ENCODE measurements at places on chromosomes 7 and 10.

DNA sequence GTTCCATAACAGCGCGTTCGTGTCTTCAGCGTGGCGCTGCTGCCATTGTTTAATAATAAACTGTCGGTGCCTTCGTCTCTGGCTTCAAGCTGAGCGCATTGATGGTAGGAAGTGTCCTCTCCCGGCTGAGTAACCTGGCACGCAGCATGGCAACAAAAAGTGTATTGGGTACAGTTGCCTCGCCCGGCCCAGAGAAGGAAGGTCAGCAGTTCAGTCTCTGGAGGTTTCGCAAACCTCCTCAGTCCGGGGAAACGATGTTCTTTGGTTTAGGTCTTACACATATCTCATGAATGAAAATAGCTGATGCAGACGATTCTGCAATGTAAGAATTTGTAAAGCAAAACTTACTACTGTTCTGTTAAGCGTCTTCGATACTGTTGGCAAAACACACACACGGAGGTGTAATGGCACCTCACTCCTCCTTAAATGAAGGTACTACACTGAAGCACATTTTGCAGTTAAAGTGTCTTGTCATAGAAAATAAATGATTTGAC, 739 bp upstream of the CCDC186 start:
- no peak for DNase-seq

- DNase-seq = no peak
Measured at GRCh38 chr7:113774182-113774807, 144.5 kb downstream of the PPP1R3A start.

- DNase-seq = no peak
Measured at GRCh38 chr7:387132-388022, 97.4 kb downstream of the FOXL3 start.

DNA sequence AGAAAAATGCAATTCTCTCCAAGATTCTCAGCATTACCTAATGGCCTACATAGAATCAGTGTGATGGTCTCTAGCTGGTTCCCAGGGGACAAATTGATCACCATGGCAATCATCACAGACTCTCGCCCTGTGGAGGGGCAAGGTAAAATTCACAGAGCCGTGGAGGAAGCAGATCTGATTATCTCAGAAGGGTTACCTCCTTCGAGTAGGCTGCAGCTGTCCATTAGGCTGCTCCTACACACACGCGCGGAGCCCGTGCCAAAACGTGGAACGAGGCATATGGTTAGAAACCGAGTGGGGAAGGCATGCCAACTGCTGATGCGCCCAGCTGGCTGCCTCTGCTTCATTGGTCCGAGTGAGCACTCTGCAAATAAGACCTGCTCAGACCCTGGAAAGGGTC, 52.8 kb upstream of the PTER start:
- DNase-seq = no peak

DNA sequence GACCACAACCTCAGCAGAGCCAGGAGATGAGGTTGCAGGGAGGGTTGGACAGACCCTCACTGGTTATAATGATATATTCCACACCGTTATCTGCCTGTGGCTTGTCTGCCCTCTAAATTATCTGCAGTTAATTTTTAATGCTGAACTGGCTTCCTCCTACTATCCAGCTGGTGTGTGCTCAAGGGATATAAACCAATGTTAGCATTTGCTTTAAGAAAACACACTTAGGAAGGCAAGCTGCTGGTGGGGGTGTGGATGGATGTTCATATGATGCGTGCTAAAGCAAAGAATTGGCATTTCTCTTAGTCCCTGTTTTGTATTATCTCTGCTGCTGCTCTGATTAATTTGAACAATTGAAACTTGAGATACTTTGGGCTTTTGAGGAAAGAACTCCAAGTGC, 132.2 kb upstream of the NPVF start:
- no peak for DNase-seq

DNA sequence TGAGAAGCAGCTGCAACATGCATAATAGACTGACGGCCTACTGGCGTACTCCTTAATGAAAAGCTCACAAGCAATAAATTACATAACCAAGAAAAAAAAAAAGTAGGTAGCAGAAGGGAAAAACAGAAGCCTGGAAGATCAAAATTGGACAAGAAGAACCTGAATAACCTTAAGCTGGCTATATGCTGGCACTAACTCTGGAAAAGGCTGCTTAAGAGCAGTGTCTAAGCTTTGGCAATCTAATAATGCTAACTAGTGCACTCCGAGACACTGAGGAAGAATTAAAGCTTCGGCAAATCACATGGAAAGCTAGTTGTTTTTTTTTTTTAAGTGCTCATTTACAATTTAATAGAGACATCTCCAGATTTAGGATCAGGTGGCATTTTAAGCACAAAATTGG, 441.9 kb downstream of the PARD3 start:
- DNase-seq = no peak

- DNase-seq = no peak
Measured at GRCh38 chr10:85874208-85874607, 492.4 kb downstream of the GRID1 start.

DNA sequence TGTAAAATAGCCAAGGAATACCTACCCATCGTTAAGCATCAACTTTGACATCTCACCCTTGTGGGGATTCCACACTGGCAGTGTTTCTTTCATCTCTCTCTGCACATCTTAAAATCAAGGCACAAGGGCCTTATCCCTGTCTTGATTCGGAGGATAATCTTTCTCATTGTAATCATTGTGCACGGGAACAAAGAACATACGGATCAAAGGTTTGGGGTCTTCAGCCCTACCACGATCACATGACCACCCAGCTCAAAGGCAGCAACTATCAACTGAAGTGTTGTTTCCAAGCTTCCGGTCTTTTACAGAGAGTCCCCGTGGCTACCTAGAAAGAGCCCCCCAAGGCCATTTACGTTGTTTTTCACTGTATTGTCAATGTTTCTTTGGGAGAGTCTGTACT, 11.9 kb downstream of the FGFBP3 start:
- no peak for DNase-seq

- no peak for DNase-seq
Measured at GRCh38 chr10:70651661-70652060, 20.6 kb upstream of the ADAMTS14 start.

DNA sequence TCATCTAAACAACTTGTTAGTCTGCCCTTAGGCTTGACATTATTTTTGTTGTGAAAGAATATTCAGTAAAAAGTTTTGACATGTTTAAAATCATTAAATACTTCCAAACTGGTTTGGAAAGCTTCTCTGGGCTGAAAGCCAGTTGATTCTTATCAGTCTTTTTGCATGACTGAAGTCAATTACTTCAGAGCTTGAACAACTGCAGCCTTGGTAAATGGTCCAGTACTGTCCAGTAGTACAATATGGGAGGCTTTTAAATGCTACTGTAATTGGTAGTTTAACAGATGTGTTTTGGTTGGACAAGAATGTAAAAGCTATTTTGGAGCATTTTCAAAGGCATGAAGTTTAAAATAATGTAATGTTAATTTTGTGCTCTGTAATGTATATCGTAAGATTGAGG, 103.4 kb downstream of the SDK1 start:
- DNase-seq = no peak

DNA sequence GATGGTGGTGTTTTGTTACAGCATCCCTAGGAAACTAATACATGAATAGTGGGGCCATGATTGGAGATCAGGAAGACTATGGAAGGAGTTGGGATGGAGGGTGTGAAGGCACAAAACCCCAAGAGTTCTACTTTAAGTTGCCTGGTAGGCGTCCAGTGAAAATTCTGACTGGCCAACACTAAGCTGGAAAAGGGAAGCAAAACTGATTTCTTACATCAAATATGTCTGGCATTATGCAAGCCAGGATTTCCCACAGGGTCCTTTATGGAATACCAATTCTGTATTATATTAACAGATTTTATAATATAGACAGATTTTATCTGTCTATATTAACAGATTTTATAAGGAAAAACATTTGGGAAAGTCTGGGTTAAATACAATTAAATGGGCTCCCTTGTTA, 16.2 kb downstream of the CPVL start:
- DNase-seq = no peak

DNA sequence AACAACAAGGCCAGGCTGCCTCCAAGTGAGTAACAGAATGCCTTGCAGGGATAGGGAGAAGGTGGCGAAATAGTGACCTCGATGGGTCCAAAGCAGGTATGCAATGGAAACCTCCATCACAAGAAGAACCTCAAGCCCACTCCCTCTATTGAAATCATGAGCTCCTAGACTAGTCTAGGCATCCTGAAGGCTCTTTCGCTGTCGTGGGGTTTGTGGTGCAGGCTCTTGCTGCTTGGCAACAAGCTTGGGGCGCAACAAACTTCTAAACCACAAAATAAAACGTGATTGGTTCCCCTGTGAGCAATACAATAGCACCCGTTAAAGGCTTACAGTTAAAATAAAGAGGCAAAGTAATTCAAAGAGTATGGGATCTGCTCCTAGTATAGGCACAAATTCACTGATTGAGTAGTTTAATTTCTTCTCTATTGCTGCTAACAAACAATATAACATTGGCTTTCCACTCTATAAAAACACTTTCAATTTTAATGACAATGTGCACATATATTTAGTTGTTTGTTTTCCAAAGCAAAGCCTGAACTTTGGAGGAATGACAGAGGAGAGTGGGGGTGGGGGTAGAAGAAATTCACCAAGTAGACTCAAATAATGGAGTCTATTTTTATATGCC, 64.1 kb downstream of the C10orf67 start:
- no peak for DNase-seq

GRCh38 chr10:62851442-62851841, 35.3 kb upstream of the EGR2 start:
- DNase-seq = peak; percentile 3

DNA sequence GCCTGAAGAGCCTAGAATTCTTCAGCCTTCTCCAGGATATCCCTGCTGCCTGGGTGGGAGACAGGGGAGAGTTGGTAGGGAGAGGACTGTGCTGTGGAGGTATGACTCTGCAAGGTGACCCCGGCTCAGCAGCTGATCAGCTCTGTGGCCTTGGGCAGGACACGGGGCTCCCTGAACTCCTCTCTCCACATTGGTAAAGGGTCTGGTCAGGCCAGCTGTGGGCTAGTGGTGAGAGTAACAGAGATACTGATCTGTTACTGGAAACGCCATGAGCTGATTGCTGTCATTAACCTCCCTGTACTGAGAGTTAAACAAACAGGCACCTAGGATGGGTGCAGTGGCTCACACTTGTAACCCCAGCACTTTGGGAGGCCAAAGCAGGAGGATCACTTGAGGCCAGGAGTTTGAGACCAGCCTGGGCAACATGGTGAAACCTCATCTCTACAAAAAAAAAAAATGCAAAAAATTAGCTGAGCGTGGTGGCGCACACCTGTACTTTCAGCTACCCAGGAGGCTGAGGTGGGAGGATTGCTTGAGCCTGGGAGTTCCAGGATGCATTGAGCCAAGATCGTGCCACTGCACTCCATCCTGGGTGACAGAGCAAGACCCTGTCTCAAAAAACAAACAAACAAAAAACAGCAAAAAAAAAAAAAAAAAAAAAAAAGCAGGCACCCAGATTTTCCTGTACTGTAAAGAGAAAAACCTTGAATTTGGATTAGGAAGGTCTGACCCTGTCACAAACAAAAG, 151.5 kb downstream of the CUX1 start:
- DNase-seq = no peak

GRCh38 chr7:38699471-38699870, 68.3 kb upstream of the AMPH start:
- DNase-seq = no peak

- no peak for DNase-seq
Measured at GRCh38 chr7:12620371-12620770, 49.9 kb downstream of the SCIN start.

DNA sequence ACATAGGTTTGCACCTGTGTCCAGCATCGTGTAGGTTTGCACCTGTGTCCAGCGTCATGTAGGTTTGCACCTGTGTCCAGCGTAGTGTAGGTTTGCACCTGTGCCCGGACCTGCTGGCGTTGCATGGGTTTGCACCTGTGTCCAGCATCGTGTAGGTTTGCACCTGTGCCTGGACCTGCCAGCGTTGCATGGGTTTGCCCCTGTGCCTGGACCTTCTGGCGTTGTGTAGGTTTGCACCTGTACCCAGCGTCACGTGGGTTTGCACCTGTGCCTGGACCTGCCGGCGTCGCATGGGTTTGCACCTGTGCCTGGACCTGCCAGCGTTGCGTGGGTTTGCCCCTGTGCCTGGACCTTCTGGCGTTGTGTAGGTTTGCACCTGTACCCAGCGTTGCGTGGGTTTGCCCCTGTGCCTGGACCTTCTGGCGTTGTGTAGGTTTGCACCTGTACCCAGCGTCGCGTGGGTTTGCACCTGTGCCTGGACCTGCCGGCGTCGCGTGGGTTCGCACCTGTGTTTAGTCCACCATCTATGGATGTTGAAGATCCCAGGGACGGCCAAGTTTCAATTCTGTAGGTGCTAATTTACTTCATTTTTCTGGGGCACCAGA, 158.0 kb downstream of the WDR37 start:
- no peak for DNase-seq

- DNase-seq = no peak
Measured at GRCh38 chr10:91768123-91768522, 30.1 kb upstream of the TNKS2 start.

DNA sequence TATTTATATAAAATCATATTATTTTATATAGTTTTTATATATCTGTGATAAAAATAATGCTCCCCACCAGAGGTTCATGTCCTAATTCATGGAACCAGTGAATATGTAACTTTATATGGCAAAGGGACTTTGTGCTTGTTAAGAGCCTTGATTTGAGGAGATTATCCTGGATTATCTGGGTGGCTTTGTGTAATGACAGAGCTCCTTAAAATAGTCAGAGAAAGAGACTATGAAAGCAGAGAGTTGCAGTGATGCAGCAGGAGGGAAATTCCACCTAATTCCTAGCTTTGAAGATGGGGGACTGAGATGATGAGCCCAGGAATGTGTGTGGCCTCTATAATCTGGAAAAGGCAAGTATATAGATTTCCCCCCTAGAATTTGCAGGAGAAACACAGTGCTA, 1034.2 kb upstream of the C7orf33 start:
- DNase-seq = no peak

GRCh38 chr10:79274279-79275104, 72.8 kb upstream of the PPIF start:
- DNase-seq = peak; percentile 12

DNA sequence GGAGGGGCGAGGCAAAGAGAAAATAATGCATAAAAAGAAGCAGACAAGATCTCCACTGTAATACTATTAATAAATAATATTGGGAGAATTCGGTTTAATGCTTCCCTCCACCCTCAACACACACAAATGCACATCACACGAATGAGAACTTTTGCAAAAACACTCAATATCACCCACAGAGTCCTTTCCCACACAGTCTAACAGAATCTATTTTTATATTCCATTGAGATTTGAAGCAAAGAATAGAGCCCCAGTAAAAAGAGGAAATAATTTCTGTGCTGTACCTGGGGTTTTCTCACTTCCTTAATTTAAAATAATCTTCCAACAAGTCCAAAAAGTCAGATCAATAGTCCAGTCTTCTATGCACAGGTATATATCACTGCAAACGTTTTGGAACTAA, 17.0 kb downstream of the PIK3AP1 start:
- no peak for DNase-seq

DNA sequence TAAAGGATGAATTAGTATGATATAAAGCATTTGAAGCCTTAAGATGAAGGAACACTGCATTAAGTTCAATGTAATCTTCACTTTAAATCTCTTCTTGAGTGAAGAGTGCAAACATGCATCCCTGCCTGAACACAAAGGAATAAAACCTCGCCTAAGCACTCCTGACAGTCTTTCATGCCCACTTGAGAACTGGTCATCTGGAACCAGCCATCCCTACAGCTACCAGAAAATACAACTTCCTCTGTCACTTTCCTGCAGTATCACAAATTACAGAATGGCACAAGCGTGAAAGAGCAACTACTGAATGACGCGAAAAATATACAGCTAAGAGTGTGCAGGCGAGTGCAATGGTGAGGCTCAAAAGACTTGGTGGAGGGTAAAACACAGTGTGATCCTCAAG, 1079.9 kb downstream of the CNTNAP2 start:
- no peak for DNase-seq

Data from hematopoietic multipotent progenitor cell treated with erythropoietin and hydrocortisone succinate and interleukin-3 and kit ligand, for 15 days (in vitro differentiated cells).